ENCODE measurements at places on chromosomes 2 and 18.

DNA sequence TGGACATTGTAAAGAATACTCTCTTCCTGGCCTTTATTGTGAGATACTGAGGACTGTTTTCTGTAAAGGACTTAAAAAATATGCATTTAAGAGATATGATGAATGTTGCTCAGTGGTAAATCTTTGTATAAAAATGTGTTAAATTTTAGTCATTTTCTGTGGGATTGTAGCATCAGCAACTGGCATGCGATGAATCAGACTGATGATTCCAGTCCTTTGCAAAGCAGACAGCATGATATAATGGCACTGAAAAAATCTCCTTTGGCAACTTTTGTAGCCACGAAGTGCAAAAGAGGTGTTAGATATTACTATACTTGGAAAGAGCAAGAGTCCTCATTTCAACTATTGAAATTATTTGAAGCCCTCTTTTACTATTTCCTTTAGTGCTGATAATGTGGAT, 678.7 kb downstream of the PLCL1 start:
- peak; percentile 74 for DNase-seq

GRCh38 chr18:57832730-57833129, 29.6 kb upstream of the ATP8B1 start:
- DNase-seq = no peak

GRCh38 chr2:234993541-234993981, 41.7 kb downstream of the SH3BP4 start:
- DNase-seq = no peak

DNA sequence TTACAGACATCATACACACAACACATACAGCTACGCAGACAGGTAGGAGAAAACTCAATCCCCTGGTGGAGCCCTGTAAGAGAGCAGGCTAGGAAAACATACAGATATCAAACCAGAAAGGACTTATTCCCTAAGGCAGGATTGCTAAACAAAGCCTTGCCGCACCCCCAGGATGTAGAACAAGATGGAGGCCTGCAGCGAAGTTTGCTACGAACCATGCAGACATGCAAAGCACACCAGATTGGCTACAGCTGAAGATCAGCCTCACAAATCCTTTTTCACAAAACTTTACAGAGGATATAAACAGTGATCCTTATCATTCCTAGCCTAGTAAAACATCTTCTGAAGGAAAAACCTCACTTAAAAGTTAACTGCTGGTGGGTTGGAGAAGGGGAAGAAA, 28.3 kb downstream of the C18orf54 start:
- DNase-seq = no peak

- DNase-seq = peak; percentile 56
Measured at GRCh38 chr2:23588508-23589201, 203.7 kb downstream of the KLHL29 start.

GRCh38 chr2:71879509-71880184, 268.0 kb downstream of the CYP26B1 start:
- DNase-seq = no peak
